ENCODE measurements at places on chromosomes 4 and X.

- no peak for DNase-seq
Observed at GRCh38 chrX:71978164-71978563, 67.5 kb downstream of the NHSL2 start.

- DNase-seq, result peak; percentile 89
Observed at GRCh38 chrX:101931488-101932248, at the start of gene ZMAT1. TSS of gene ZMAT1 (minus strand) at chrX:101932027. CDS start at chrX:101932008, 19 bp downstream.

DNA sequence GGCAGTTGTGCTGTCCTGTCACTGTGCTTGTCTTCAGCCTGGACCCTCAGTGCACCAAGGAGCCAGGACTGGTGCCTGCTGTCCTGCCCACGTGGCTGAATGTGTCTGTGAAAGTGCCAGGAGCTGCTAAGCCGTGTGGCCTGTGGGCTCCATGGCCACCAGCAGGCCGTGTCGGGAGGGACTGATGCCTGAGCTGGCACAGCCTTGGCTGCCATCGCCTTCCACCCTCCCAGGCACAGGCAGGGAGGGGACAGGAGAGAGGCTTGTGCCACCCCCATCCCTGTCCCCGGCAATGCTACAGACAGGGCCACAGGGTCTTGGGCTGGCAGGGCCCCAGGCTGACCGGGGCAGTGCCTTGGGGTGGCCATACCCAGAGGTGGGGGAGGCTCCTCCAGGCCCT is 24.8 kb downstream of the DOK7 start:
- DNase-seq, result no peak

GRCh38 chr4:102945066-102945465 is 74.4 kb downstream of the SLC9B1 start:
- no peak for DNase-seq

- no peak for DNase-seq
Observed at GRCh38 chr4:81786063-81786763, 314.5 kb upstream of the RASGEF1B start.

DNA sequence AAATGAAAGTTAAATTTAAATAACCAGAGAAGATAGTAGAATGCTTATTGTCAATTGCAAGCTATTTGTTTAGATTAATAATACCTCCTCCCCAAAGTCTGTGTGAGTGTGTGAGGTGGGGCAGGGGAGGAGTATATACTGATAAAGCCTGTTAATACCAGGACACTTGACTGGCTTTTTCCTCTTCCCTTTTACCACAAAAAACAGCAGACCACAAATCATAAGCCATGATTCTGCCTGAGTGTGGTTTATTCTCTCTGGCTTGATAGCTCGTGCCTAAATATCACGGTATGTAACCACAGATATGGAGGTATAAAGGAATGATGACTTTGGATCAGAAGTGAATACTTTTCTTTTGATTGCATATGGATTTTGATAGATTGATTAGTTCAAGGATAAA is 21.9 kb upstream of the SCRG1 start:
- no peak for DNase-seq

- DNase-seq, result no peak
Observed at GRCh38 chrX:40174854-40175510, 77.2 kb upstream of the BCOR start.

- no peak for DNase-seq
Observed at GRCh38 chr4:164462471-164462870, 291.5 kb upstream of the SMIM31 start.

- DNase-seq, result no peak
Observed at GRCh38 chr4:122606364-122607043, 14.4 kb downstream of the IL21 start.

DNA sequence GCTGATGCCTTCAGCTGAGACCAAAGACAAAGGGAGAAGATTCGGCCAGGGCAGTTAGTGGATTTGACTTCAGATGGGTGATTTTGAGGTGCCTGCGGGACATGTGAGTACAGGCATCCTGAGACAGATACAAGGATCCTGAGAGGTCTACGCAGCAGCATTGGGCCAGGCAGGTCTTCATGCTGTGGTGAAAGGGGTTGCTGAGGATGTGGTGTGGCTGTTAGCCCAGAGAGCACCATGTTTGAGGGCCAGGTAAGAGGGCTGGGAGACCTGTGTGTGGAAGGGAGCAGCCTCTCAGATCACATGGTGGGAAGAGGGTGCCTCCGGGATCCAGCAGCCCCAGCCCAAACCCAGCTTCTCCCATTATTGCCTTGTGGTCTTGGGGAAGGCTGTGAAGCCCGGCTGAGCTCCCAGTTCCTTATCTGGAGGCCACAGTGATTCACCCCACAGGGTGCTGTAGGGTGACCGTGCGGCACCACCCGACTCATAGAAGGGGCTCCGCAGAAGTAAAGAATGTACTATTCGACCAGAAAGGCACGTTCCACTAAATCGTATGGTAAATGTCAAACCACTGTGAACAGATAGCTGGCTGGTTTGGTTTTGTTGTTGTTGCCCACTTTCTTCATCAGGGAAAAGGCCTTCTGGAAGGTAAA is 27.7 kb upstream of the TADA2B start:
- no peak for DNase-seq

GRCh38 chr4:156472624-156473023 is 499.0 kb downstream of the PDGFC start:
- DNase-seq, result no peak

GRCh38 chr4:24980064-24980690 is 50.6 kb downstream of the LGI2 start:
- DNase-seq, result peak; percentile 5

GRCh38 chrX:150854856-150855255 is 43.6 kb downstream of the CD99L2 start:
- DNase-seq, result no peak

GRCh38 chrX:19389227-19389845 is 45.6 kb downstream of the PDHA1 start:
- DNase-seq, result no peak

DNA sequence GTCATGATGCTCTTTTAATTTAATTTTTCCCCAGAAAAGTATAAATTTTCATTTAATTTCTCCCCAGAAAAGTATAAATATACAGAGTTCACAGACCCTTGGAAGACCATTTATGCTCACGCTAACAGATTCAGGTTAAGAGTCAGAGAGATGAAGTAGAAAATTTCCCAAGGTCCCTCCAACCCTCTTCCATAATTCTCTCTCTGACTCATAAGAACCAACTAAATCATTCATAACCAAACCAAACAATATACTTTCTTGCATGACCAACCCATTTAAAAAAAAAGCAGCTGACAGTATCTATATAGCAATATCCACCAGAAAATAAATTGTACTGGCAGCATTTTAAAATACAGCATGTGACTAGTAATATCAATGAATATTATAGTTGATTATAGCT is 3.9 kb downstream of the KLHL8 start:
- DNase-seq, result no peak

GRCh38 chrX:15055146-15055930 is 182.1 kb downstream of the MOSPD2 start:
- no peak for DNase-seq

GRCh38 chrX:63275127-63275526 is 76.0 kb downstream of the SPIN4 start:
- no peak for DNase-seq

DNA sequence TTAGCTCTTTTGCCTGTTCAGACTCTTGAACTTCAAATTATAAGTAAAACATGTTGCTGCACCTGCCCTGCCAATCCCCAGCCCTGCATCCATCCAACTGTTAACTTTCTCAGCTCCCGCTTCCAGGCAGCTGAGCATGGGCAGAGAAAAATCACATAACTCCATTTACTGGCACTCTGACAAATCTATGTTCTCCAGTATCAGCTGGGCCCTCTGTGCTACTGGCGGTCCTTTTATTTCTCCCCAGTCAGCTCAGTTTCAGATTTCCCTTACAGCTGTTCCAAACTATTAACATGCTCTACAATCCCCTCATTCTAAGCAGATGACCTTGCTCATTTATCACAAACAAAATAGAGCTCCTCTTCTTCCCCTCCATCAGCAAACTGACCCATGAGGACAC is 240.4 kb upstream of the TET2 start:
- DNase-seq, result no peak

GRCh38 chrX:1521459-1521956 is 15.5 kb downstream of the P2RY8 start:
- DNase-seq, result no peak

GRCh38 chr4:53366301-53366716 is 448 bp upstream of the SCFD2 start:
- no peak for DNase-seq

DNA sequence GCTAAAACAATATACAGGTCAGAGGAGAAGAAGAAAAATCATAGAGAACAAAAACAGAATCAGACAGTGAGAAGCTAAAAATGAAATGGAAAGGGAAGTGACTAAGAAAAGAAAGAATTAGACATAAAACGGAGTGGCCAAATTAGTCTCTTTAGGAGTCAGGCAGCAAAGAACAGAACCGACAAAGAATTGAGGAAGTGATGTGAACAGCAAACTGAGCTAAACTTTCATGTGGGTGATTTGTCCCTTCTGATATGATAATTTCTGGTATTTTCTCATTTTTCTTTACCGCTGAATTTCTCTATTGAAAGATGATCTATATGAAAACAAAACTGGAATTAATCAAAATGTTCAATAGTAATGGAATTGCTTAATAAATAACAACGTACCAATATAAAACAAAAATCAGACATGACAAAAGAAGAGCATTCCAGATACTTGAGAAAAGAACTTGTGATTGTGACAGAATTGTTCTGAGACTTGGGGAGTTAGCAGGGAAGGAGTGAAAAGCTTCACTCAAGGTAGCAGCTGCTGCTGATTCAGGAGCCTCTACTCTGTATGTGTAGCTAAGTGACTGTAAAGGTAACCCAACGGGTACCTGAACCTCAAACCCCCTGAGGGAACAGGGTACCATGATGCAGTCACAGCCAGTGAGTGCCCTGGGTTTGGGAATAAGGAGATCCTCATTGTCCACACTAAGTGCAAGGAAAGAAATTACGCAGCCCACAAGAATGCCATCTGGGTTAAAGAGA is 8.8 kb downstream of the TAPT1 start:
- DNase-seq, result no peak

- DNase-seq, result no peak
Observed at GRCh38 chr4:5887361-5888221, 5.3 kb downstream of the CRMP1 start.

DNA sequence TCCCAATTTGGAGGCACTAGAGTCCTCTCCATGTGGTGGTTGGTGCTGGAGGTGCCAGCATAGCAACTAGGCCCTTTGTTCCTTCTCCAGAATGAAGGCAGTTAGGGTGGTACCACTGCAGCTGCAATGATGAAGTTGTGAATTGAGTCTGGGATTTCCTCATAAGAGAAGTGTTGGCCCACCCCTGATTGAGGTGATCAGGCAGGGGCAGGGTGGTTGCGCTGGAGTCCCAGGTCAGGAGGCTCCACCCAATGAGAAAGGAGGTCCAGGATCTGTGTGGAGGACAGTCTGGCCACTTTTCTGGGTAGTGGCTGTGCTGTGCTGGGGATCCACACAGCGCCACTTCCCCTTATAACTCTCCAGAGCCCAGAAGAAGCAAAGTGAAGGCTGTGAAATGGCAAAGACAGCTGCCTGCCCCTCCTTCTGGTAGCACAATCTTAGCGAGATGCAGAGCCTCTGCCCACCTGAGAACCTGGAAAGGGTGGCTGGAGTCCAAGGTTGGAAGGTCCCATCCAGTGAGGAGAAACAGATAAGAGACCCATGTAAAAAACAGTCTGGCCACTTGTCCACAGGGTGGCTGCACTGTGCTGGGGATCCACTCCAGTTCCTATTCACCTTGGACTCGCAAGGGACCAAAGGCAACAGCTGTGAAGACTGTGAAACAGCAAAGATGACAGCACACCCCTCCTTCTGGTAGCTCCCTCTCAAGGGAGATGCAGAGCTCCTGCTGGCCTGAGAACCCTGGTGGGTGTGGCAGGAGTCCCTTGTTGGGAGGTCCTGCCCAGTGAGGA is 124.6 kb downstream of the RRAGB start:
- no peak for DNase-seq

- no peak for DNase-seq
Observed at GRCh38 chr4:89586864-89587263, 250.1 kb downstream of the SNCA start.

GRCh38 chr4:8156617-8157016 is 2.0 kb downstream of the ABLIM2 start:
- no peak for DNase-seq
